ENCODE measurements at places on chromosomes 5 and 9. TPM values are rescaled to one million over a fixed set of nuclear protein-coding genes. Genes with fewer than 3 reads are reported as not detected.
A peak's percentile ranks its signal among the peaks of the same experiment; 100 is the strongest.

DNA sequence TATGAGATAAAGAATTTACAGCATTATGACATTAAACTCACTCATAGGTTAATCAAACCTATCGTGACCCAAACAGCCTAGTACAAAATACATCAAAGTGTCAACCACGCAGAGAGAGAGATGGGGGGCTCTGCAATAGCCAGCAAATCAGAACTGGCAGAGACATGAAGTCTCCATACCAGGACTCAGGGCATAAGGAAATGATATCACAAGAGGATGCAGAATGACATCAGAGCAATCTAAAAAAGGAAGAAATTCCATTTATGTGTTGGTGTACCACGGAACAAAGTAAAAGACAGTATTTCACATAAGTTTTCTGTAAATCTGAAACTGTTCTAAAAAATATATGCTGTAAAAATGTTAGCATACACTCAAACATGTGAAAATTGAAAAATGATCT lies 24.6 kb downstream of the BICD2 start:
- peaks cover 51% of the 10 kb centered on the region for H3K4me1 ChIP-seq
- no peaks in the 10 kb centered on the region for H3K36me3 ChIP-seq
- DNase-seq, result no peak
- H3K27me3 ChIP-seq, result no peaks in the 10 kb centered on the region

DNA sequence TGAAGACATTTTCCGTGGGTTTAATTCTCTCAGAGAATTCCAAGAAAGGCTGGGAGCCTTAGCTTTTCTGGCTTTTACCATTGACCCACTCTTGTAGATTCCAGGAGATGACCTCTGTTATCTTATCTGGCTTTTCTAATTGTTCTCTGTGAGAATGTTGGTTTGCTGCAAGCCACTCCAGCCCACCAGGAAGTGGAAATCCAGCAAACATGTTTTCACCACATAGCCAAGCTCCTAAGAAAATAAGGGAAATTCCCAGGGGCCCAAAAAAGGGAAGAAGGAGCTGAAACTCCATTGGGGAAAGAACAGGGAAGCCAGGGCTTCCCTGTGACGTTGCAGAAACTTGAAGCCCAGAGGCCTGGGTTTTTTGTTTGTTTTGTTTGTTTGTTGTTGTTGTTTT lies 19.7 kb downstream of the GPR107 start:
- H3K4me1 ChIP-seq, result peaks cover 39% of the 10 kb centered on the region
- no peak overlapping the region for H3K27ac ChIP-seq
- H3K27me3 ChIP-seq, result no peaks in the 10 kb centered on the region
- DNase-seq, result peak; percentile 76

Gene MCCC2
- polyA plus RNA-seq, result 18.2 TPM

Gene CRHBP
- polyA plus RNA-seq, result 0.12 TPM

GRCh38 chr5:41754857-41755256 lies 115.4 kb downstream of the OXCT1 start:
- no peaks in the 10 kb centered on the region for H3K4me1 ChIP-seq
- no peaks in the 10 kb centered on the region for H3K36me3 ChIP-seq
- H3K4me3 ChIP-seq, result no peak overlapping the region
- no peaks in the 10 kb centered on the region for H3K27me3 ChIP-seq

Gene C5
- polyA plus RNA-seq, result 6.5 TPM

- H3K4me3 ChIP-seq, result no peak overlapping the region
- H3K36me3 ChIP-seq, result no peaks in the 10 kb centered on the region
- no peak overlapping the region for H3K27ac ChIP-seq
- no peaks in the 10 kb centered on the region for H3K4me1 ChIP-seq
- no peaks in the 10 kb centered on the region for H3K27me3 ChIP-seq
These were observed 169.4 kb downstream of the SPOCK1 start for GRCh38 chr5:137329586-137330296.

- no peak for DNase-seq
- no peak overlapping the region for H3K27ac ChIP-seq
- H3K4me1 ChIP-seq, result no peaks in the 10 kb centered on the region
- H3K4me3 ChIP-seq, result no peak overlapping the region
These were observed 174.5 kb downstream of the FGF18 start for GRCh38 chr5:171593976-171594375.

Gene RLN2
- not detected for polyA plus RNA-seq

Gene PPIP5K2
- polyA plus RNA-seq, result 14.5 TPM

- H3K36me3 ChIP-seq, result no peaks in the 10 kb centered on the region
- peaks cover 69% of the 10 kb centered on the region for H3K4me1 ChIP-seq
- peak overlapping the region; percentile 78 for H3K27ac ChIP-seq
- H3K4me3 ChIP-seq, result no peak overlapping the region
- no peaks in the 10 kb centered on the region for H3K27me3 ChIP-seq
These were observed 21.2 kb downstream of the COL15A1 start for GRCh38 chr9:98964911-98965336.

Gene TMEM215
- polyA plus RNA-seq, result not detected

DNA sequence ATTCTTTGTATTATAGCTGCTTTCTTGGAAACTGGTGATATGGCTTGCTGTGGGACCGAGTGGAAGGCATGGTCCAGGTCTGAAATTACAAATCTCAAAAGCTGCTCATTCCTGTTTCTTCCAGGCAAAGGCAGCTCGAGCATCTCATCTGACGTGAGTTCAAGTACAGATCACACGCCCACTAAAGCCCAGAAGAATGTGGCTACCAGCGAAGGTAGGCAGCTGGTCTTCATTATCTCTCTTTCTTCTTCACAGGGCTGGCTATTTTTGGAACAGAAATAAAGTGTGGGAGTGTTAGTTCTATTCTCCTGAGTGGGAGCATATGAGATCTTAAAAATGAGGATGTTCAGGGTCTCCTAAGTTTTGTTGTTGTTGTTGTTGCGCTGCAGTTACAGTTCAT lies 115.9 kb downstream of the FBXL7 start:
- H3K4me1 ChIP-seq, result no peaks in the 10 kb centered on the region
- no peak overlapping the region for H3K27ac ChIP-seq
- H3K27me3 ChIP-seq, result no peaks in the 10 kb centered on the region
- no peak overlapping the region for H3K4me3 ChIP-seq
- no peak for DNase-seq
- no peaks in the 10 kb centered on the region for H3K36me3 ChIP-seq

- DNase-seq, result no peak
- no peaks in the 10 kb centered on the region for H3K36me3 ChIP-seq
- H3K4me1 ChIP-seq, result no peaks in the 10 kb centered on the region
- no peaks in the 10 kb centered on the region for H3K27me3 ChIP-seq
These were observed 123.9 kb upstream of the IER5L start for GRCh38 chr9:129301941-129302340.

DNA sequence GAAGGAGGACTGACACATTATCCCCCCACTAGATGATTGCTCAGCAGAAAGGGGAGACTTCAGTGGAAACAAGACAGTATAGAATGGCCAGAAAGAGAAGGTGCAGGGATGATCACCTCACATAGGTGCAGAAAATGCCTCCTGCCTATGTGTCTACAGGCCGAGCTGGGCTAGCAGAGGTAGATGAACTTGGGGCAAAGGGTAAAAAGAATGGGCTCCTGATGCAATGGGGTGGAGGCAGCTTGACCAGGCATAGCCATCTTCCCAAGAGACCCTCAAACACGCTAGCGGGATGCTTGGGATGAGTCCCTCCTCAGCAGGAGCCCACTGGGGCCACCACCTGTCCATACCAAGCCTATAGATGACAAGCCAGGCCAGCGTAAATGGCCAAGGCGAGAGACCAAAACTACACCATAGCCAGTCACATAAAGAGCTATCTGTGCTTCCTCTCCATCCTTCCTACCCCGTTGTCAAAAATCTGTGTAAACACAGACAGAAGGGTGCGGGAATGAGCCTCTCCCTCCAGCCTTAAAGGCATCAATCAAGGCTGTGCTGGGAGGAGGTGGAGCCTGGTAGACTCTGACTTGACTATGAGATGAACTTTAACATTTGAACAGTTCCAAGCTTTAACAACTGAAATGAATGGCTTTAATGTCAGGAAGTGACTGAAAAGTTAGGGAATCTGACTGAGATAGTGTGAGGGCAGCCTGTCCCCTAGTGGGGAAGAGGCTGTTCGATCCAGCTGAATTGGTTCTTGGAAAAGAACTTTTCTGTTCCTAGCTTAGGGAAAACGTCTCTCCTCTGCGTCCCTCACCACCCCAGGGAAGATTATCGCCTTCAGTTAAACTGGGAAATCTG lies 10.4 kb downstream of the C9orf152 start:
- H3K4me1 ChIP-seq, result peaks cover 24% of the 10 kb centered on the region
- no peak overlapping the region for H3K4me3 ChIP-seq
- no peaks in the 10 kb centered on the region for H3K36me3 ChIP-seq
- H3K27me3 ChIP-seq, result no peaks in the 10 kb centered on the region
- peak overlapping the region; percentile 93 for H3K27ac ChIP-seq
- DNase-seq, result no peak

DNA sequence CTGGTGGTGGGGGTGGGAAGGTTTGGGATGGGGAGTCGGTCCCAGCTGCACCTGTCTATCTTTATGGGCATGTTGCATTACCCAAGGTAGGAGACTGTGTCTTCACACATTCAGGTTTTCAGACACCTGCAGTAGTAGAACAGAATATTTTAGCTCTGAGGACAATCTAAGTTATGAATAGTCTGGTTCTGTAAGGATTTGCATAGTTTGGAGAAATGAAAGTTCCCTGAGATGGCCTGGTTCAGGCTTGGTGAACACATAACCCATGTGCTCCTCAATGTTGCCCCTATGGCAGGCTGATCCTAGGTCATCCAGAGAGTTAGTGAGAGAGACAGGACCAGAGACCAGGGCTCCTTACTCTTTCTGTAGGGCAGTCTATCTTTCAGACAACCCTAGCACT lies 20.7 kb downstream of the TNFSF8 start:
- DNase-seq, result no peak
- no peaks in the 10 kb centered on the region for H3K27me3 ChIP-seq
- H3K4me3 ChIP-seq, result no peak overlapping the region
- H3K36me3 ChIP-seq, result no peaks in the 10 kb centered on the region
- no peak overlapping the region for H3K27ac ChIP-seq

DNA sequence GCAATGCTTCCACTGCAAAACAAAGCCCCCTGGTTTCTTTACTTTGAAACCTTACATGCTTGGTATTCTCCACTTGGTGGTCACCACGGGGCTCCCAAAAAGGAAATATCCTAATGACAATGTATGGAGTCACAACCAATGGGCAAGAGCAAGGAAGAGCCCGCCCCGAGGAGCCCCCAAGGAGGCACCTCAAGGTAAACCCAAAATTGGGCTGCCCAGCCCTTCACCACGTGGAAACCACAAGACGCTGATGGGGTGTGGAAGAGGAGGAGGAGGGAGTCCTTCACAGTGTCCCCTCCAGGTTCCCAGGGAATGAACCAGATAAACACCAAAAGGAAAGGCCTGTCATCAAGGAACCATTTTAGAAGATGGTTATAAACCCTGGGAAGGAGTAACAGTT lies 3.8 kb downstream of the ROR2 start:
- peak overlapping the region; percentile 42 for H3K27ac ChIP-seq
- H3K36me3 ChIP-seq, result no peaks in the 10 kb centered on the region
- H3K4me1 ChIP-seq, result peaks cover 43% of the 10 kb centered on the region
- H3K27me3 ChIP-seq, result peaks cover 20% of the 10 kb centered on the region
- H3K4me3 ChIP-seq, result peak overlapping the region; percentile 12
- DNase-seq, result peak; percentile 11

Gene F2RL1
- polyA plus RNA-seq, result 17.6 TPM

DNA sequence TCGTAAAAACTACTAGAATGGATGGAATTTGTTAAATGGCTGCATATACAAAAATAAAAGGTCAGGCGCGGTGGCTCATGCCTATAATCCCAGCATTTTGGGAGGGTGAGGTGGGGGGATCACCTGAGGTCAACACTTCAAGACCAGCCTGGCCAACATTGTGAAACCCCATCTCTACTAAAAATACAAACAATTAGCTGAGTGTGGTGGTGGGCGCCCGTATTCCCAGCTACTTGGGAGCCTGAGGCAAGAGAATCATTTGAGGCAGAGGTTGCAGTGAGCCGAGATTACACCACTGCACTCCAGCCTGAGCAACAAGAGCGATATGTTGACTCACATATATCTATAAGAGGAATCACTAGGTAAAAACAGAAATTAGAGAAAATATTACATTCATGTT lies 9.3 kb upstream of the GPR150 start:
- no peak overlapping the region for H3K4me3 ChIP-seq
- no peak overlapping the region for H3K27ac ChIP-seq
- no peaks in the 10 kb centered on the region for H3K36me3 ChIP-seq
- no peaks in the 10 kb centered on the region for H3K4me1 ChIP-seq
- H3K27me3 ChIP-seq, result no peaks in the 10 kb centered on the region

Gene FABP6
- not detected for polyA plus RNA-seq

Gene RFX3
- polyA plus RNA-seq, result 0.76 TPM

- no peaks in the 10 kb centered on the region for H3K27me3 ChIP-seq
- H3K36me3 ChIP-seq, result no peaks in the 10 kb centered on the region
- no peaks in the 10 kb centered on the region for H3K4me1 ChIP-seq
These were observed 92.9 kb upstream of the TNPO1 start for GRCh38 chr5:72723581-72723980.

DNA sequence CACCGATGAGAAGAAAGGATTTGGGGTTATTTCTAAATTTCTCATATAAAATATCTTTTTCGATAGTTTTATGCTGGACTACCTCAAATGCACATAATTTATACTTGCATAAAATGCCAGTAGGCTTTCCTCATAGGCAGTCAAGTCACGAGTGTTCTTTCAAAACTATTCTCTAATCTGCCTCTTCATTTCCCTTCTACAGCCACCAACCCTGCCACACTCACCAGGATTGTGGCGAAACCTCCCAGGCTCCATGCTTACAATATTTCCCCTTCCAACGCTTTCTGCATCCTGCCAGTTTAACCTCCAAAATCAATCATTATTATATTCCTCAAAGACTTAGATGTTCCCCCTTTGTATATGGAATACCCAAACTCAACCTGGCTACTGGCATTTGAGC lies 65.4 kb downstream of the FRMD3 start:
- H3K36me3 ChIP-seq, result no peaks in the 10 kb centered on the region
- no peaks in the 10 kb centered on the region for H3K27me3 ChIP-seq
- H3K27ac ChIP-seq, result no peak overlapping the region
- no peak overlapping the region for H3K4me3 ChIP-seq

DNA sequence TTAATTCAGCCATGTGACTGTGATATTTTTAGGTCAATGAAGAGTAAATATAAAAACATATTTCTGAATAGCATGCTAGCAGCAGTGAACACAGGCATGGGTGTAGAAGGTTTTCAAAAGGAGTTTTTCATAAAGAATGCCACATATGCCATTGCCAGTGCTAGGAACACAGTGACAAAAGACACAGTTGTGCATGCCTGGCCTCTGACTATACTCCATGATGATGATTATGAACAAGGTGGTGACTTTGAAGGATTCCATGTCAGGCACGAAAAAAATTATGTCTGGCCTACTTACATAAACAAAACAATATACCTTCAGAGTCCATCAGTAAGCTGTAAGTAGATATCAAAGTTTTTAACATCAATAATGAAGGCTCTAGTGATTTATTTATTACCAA lies 438.7 kb downstream of the TLE1 start:
- DNase-seq, result no peak
- no peaks in the 10 kb centered on the region for H3K4me1 ChIP-seq
- H3K27me3 ChIP-seq, result no peaks in the 10 kb centered on the region
- no peak overlapping the region for H3K4me3 ChIP-seq
- H3K27ac ChIP-seq, result no peak overlapping the region
- H3K36me3 ChIP-seq, result no peaks in the 10 kb centered on the region

GRCh38 chr5:40599676-40600075 lies 80.0 kb upstream of the PTGER4 start:
- no peaks in the 10 kb centered on the region for H3K36me3 ChIP-seq
- H3K27ac ChIP-seq, result no peak overlapping the region
- no peak overlapping the region for H3K4me3 ChIP-seq
- H3K27me3 ChIP-seq, result no peaks in the 10 kb centered on the region

Data from stomach (tissue), 19 donors.